K562 (cell line): ENCODE measurements at places on chromosomes 2 and 18. TPM values are rescaled to one million over a fixed set of nuclear protein-coding genes. Genes with fewer than 3 reads are reported as not detected.

Gene SERPINB10
- not detected in 2 replicates for polyA plus RNA-seq

Gene UPP2
- not detected in 2 replicates for polyA plus RNA-seq

Gene TUBA3E
- polyA plus RNA-seq: 0.09 and 0.12 TPM in 2 replicates

Gene ST6GAL2
- not detected in 2 replicates for polyA plus RNA-seq

Gene CRACDL
- not detected in 2 replicates for polyA plus RNA-seq

Gene DSC3
- 0.05 and 0.08 TPM in 2 replicates for polyA plus RNA-seq

Gene ROCK1
- polyA plus RNA-seq: 8.7 and 16.7 TPM in 2 replicates

Gene ERBB4
- polyA plus RNA-seq: not detected in 2 replicates

Gene HRH4
- polyA plus RNA-seq: not detected in 2 replicates

Gene ZRANB3
- polyA plus RNA-seq: 7.1 and 9.5 TPM in 2 replicates

Gene RIT2
- not detected in 2 replicates for polyA plus RNA-seq

Gene CYTIP
- polyA plus RNA-seq: 0.03 and 0.22 TPM in 2 replicates

Gene TMBIM1
- polyA plus RNA-seq: 47.0 and 49.5 TPM in 2 replicates

Gene CDK5R2
- polyA plus RNA-seq: not detected in 2 replicates

Gene CAVIN2
- polyA plus RNA-seq: 63.4 and 69.0 TPM in 2 replicates

Gene COL4A3
- not detected in 2 replicates for polyA plus RNA-seq

Gene ASB18
- not detected in 2 replicates for polyA plus RNA-seq

Gene NFATC1
- polyA plus RNA-seq: 2.6 and 6.3 TPM in 2 replicates

Gene ARHGAP28
- polyA plus RNA-seq: 3.0 and 4.8 TPM in 2 replicates

Gene GKN2
- not detected in 2 replicates for polyA plus RNA-seq

Gene CHST9
- polyA plus RNA-seq: not detected in 2 replicates

Gene SMYD5
- polyA plus RNA-seq: 31.7 and 51.6 TPM in 2 replicates

Gene REG1B
- polyA plus RNA-seq: not detected in 2 replicates

Gene ELP2
- 84.0 and 94.8 TPM in 2 replicates for polyA plus RNA-seq

Gene CCL20
- polyA plus RNA-seq: not detected in 2 replicates

Gene CAPN14
- not detected in 2 replicates for polyA plus RNA-seq

Gene GCG
- not detected in 2 replicates for polyA plus RNA-seq

Gene SCYGR5
- polyA plus RNA-seq: not detected in 2 replicates

Gene FAM168B
- 59.4 and 64.2 TPM in 2 replicates for polyA plus RNA-seq

Gene BOLL
- 0.09 and 0.12 TPM in 2 replicates for polyA plus RNA-seq

Gene ALLC
- not detected in 2 replicates for polyA plus RNA-seq

Gene MORN2
- 19.4 and 25.8 TPM in 2 replicates for polyA plus RNA-seq

Gene NIF3L1
- polyA plus RNA-seq: 44.5 and 50.5 TPM in 2 replicates

Gene AGPS
- polyA plus RNA-seq: 55.5 and 60.1 TPM in 2 replicates

Gene SAG
- polyA plus RNA-seq: not detected in 2 replicates

Gene TTC27
- 43.5 and 44.3 TPM in 2 replicates for polyA plus RNA-seq

Gene SCN3A
- polyA plus RNA-seq: not detected in 2 replicates

Gene SKA1
- polyA plus RNA-seq: 41.9 and 46.0 TPM in 2 replicates

Gene EGR4
- not detected in 2 replicates for polyA plus RNA-seq
